ENCODE measurements at places on chromosomes 11 and 22. TPM values are rescaled to one million over a fixed set of nuclear protein-coding genes. Genes with fewer than 3 reads are reported as not detected.

Gene KMT5B
- total RNA-seq, result 37.7 TPM

Gene KDELR3
- total RNA-seq, result 18.2 TPM

Gene ACP2
- 17.3 TPM for total RNA-seq

Gene GDPD4
- total RNA-seq, result not detected

Gene CCDC116
- 0.43 TPM for total RNA-seq

Gene RIMBP3B
- 0.08 TPM for total RNA-seq

Measured in cardiac septum (tissue), 1 donor.